Stimulated activated CD4-positive, alpha-beta T cell treated with anti-CD3 and anti-CD28 coated beads, TNF-alpha, amount 100 ng/mL, for 1 hour (primary cell): ENCODE measurements at places on chromosomes 12 and 14.

- DNase-seq = no peak
These were observed 1.3 kb downstream of the DTX1 start for GRCh38 chr12:113057565-113058485.

DNA sequence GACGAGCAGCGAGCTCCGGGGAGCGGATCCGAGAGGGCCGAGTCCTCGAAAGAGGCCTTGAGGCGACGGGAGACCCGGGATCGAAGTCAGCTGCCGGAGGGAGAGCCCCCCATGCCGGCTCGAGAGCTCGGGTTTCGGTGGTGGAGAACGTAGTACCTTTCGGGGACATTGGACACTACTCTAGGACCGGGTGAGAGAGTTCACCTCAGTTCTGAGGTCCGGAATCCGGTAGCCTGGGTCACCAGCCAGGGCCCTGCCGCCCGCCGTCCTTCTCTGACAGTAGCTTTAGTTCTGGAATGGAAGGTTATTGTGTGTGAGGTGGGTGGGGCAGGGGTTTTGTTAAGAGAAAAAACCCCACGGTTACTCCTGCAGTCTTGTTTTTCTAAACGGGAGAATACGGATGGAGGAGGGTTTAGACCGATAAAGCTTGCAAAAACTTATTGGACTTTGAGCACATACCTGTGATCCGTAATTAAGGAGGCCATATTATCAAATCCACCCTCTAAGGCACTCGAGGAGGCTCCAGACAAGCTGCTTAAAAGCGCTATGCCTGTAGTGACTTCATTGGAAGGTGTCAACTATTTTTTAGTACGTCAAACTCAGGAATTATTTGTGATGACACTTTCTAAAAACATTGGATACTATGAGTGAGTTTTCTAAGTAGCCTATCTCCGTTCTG is 765 bp downstream of the SCYL2 start:
- DNase-seq = no peak

- no peak for DNase-seq
These were observed 299.8 kb downstream of the NRXN3 start for GRCh38 chr14:78469947-78470346.

DNA sequence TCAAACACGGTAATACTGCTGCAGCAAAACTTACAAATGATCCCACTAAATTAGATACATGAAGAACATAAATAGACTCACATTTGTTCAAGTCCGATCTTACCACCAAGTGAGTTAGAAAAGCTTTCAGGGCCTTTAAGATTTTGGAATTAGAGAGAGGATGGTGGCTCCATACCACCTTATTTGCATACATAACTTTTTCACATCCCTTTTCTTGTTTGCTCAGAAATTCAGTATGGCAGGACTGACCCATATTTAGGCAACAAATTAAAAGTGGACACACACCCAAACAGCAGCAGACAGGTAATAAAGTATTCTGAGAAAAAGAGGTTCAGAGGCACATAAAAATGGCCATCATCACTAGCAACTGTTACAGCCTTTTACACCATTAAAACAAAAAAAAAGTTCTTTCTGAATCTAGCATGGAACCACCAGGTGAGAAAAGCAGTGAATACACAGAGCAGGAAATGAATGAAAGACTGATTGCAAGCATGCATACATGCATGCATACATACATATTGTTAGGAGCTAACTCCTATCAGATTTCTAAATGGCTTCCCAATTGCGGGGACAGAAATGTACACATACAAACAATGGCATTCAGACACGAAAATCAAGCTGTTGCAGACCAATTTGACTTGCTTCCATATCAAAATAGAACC is 23.3 kb downstream of the STXBP6 start:
- DNase-seq = no peak

- no peak for DNase-seq
These were observed 8.1 kb downstream of the L2HGDH start for GRCh38 chr14:50303744-50304471.
